ENCODE measurements at places on chromosomes 11 and 22.
A peak's percentile ranks its signal among the peaks of the same experiment; 100 is the strongest.

GRCh38 chr22:17332109-17332800, 37.0 kb upstream of the CECR2 start:
- no peak for DNase-seq

DNA sequence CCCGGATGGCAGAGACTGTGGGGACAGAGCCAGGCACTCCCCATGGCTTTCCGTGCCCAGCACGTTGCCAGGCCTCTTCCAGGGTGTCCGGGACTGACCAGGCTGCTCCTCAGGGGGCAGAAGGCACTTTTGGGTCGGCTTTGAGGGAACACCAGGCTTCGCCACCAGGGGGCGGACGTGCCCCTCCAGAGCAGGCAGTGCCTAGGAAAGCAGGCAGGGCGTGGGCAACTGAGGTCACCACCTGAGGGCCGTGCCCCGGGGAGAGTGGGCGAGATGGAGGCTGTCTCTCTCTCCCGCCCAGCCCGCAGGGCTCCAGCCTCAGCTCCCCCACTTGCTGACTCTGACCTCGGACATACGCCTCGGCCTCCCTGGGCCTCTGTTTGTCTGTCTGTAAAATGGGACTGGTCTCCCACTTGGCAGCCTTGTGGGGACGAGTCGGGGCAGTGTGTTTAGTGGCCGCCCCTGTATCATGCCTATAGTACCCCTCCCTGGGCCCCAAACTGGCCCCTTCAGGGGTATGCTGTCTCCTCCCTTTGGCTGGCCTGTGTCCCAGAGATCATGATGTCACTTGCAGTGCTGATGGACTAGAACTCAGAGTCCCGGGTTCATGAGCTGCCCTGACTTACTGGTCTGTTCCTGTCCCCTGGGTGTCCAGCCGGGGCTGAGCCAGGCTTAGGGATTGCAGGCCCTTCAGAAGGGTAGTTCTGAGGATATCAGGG, 4.4 kb upstream of the PRR5 start:
- DNase-seq: peak; percentile 35

- DNase-seq: no peak
Observed at GRCh38 chr22:46750530-46750800, 12.0 kb upstream of the TBC1D22A start.

GRCh38 chr22:22879675-22880155, 7.9 kb upstream of the IGLL5 start:
- no peak for DNase-seq
